SHP77 (cell line): ENCODE measurements at places on chromosomes 4 and X.

- DNase-seq: no peak
These were observed 15.9 kb downstream of the ADD1 start for GRCh38 chr4:2859514-2859913.

DNA sequence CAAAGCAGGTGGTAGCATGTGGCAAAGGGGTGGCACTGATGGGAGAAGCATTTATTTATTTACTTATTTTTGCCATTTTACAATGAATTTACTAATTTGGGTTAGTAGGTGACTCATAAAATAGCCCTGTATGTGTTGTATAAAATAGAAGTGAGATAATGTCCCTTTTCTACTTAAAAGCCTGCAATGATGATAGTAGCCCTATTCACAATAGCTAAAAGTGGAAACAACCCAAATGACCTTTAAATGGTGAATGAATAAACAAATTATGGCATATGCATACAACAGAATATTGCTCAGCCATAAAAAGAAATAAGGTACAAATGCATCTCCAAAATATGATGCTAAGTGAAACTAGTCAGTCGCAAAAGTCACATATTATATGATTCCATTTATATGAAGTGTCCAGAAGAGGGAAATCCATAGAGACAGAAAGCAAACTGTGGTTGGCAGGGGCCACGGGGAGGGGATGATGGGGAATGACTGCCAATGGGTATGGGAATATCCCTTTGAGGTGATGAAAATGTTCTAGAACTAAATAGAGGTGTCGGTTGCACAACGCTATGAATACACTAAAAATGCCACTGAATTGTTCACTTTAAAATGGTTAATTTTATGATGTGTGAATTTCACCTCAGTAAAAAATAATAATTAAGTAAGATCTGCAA, 35.8 kb upstream of the FAM9C start:
- no peak for DNase-seq

GRCh38 chr4:10746371-10747171, 62.0 kb upstream of the CLNK start:
- no peak for DNase-seq

- DNase-seq: no peak
These were observed 11.5 kb downstream of the PRDM8 start for GRCh38 chr4:80208610-80209339.

GRCh38 chr4:176277162-176277904, 8.3 kb upstream of the ASB5 start:
- peak; percentile 42 for DNase-seq
